AG09309 (cell line): ENCODE measurements at places on chromosomes 6 and 20.
A peak's percentile ranks its signal among the peaks of the same experiment; 100 is the strongest.

- no peak for DNase-seq
These were observed 12.2 kb downstream of the BTN3A1 start for GRCh38 chr6:26414281-26414680.

GRCh38 chr6:70706491-70707123 is 38.9 kb downstream of the SMAP1 start:
- DNase-seq: no peak

DNA sequence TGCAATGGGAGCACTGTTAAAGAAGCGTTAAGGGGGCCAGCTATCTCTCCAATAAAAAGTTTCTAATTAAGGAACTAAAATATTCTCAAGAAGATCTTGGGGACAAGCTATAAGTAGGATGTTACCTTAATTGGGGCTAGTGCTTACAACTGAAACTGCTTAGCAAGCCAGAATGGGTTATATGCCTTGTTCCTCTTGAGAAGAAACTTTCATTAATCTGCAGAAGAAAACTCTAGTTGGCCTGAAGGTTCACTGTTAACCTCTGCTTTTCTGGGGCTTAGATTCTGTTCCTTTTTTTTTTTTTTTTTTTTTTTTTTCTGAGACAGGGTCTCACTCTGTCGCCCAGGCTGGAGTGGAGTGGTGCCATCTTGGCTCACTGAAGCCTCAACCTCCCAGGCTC is 82.2 kb downstream of the BACH2 start:
- no peak for DNase-seq

DNA sequence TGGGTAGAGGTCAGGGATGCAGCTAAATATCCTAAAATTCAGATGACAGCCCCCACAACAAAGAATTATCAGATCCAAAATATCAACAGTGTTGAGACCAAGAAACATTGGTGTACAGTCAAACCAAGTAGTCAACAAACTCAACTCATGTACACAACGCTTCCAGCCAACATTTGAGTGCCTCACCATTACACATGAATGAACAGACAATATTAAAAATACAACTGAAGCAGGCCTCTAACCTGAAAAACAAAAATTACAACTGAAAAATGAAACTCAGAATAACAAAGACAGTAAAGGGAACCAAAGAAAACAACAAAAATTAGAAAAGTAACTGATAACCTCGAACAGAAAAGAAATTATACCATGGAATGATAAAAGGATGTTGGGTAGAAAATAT is 46.2 kb downstream of the HACE1 start:
- DNase-seq: no peak

DNA sequence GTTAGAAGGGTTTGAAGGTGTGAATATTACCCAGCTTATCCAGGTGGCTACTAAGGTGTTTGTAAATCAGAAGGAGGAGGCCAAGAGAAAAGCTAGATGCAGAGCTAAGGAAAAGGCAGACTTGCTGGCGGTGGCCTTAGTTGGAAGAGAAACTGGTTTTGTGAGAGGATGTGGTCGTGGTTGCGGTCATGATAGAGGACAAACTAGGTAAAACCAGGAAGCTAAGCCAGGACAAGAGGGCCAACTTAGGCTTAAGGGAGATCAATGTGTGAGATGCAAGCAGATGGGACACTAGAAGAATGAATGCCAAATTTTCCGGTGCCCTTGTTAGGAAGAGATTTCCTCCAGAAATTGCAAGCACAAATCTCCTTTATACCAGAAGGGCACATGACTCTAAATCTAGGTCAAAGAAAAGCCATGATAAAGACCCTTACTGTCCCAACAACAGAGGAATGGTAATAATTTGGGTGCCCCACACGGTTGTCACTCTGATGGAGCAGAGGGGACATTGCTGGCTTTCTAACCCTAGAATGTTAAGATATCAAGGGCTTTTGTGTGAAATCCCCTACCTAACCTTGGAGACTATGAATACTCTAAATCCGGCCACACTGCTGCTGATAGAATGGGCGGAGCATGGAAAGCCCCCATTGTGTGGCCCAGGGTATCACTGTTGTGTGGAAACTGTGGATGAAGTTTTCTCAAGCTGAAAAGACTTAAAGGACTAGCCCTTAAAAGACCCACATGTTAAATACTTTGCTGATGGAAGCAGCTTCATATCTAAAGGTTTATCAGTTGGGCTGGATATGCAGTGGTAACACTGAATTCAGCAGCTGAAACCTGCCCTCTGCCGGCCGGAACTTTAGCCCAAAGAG is 7.8 kb downstream of the IL22RA2 start:
- no peak for DNase-seq

GRCh38 chr6:108616544-108616943 is 55.8 kb downstream of the FOXO3 start:
- DNase-seq: no peak

DNA sequence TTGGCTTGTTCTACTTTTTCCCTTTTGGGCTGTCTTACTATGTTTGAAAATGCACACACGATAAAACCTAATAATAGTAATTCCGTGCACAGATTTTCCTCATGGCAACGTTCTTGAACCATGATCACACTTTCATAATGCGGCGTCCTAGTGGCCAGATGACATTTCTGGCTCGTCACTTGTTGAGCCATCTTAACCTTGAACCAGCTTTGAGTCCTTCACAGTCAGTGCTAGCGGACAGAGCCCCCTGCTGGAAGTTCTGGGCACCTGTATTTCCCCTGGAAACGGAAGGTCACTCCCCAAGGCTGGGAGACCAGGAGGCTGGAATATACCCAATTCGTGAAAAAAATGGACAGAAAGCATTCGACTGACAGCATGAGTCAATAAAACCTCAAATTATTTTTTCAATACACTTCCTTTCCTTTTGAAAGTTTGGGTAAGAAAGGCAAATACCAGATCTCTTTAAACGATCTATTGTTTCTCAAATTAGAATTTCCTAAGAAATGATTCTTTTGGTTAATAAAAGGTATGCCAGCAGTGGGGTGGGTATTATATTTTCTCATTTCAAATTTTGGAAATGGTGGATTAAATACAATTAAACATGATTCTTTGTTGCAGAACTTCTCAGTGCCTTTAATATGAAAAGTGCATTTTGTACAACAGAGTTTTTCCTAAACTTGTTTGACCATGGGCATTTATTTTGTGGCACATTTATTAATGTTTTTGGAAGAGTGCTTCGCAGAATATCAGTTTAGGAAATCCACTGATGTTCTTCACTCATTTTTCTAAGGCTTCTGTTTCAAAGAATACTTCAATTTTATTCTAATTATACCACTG is 542.3 kb downstream of the QKI start:
- peak; percentile 21 for DNase-seq
